ENCODE measurements at places on chromosomes 11 and 22. TPM values are rescaled to one million over a fixed set of nuclear protein-coding genes. Genes with fewer than 3 reads are reported as not detected.

The F2 gene
- total RNA-seq: not detected

The TLCD5 gene
- total RNA-seq: 12.9 TPM

The GDPD4 gene
- not detected for total RNA-seq

The SHANK2 gene
- total RNA-seq: 44.1 TPM

The C1QTNF5 gene
- 6.0 TPM for total RNA-seq

The TIMM10 gene
- 23.3 TPM for total RNA-seq

The RAD9A gene
- 15.5 TPM for total RNA-seq

The HEPACAM gene
- 59.3 TPM for total RNA-seq

All from diencephalon (tissue), 1 donor.